ENCODE measurements at places on chromosomes 12 and 14. TPM values are rescaled to one million over a fixed set of nuclear protein-coding genes. Genes with fewer than 3 reads are reported as not detected.

- peaks cover 31% of the 10 kb centered on the region for H3K4me1 ChIP-seq
- peak overlapping the region; percentile 97 for H3K27ac ChIP-seq
- H3K27me3 ChIP-seq, result no peaks in the 10 kb centered on the region
- peak overlapping the region; percentile 97 for H3K4me3 ChIP-seq
- no peak for DNase-seq
Observed at GRCh38 chr14:23556700-23557440, 799 bp downstream of the THTPA start.

GRCh38 chr12:71664411-71665089 lies 449 bp downstream of the THAP2 start:
- no peak for DNase-seq
- peaks cover 28% of the 10 kb centered on the region for H3K36me3 ChIP-seq
- peak overlapping the region; percentile 97 for H3K4me3 ChIP-seq
- peak overlapping the region; percentile 99 for H3K27ac ChIP-seq

NR4A1 gene
- total RNA-seq, result 52.7 TPM

SETD3 gene
- 61.7 TPM for total RNA-seq

OTOGL gene
- 0.21 TPM for total RNA-seq

GRCh38 chr14:94373708-94374107 lies 14.7 kb downstream of the SERPINA1 start:
- no peak overlapping the region for H3K27ac ChIP-seq
- H3K27me3 ChIP-seq, result peaks cover 5% of the 10 kb centered on the region
- no peak overlapping the region for H3K4me3 ChIP-seq

DGKA gene
- total RNA-seq, result 379 TPM

- H3K27me3 ChIP-seq, result peaks cover 2% of the 10 kb centered on the region
- no peaks in the 10 kb centered on the region for H3K36me3 ChIP-seq
- no peak overlapping the region for H3K27ac ChIP-seq
- DNase-seq, result no peak
- H3K4me3 ChIP-seq, result no peak overlapping the region
Observed at GRCh38 chr12:69653703-69654102, 43.0 kb upstream of the LRRC10 start.

- H3K27ac ChIP-seq, result no peak overlapping the region
- H3K36me3 ChIP-seq, result no peaks in the 10 kb centered on the region
- no peaks in the 10 kb centered on the region for H3K27me3 ChIP-seq
- no peak overlapping the region for H3K4me3 ChIP-seq
- H3K4me1 ChIP-seq, result no peaks in the 10 kb centered on the region
- no peak for DNase-seq
Observed at GRCh38 chr12:59067083-59067482, 146.8 kb upstream of the LRIG3 start.

- no peaks in the 10 kb centered on the region for H3K36me3 ChIP-seq
- no peak overlapping the region for H3K4me3 ChIP-seq
- DNase-seq, result no peak
- H3K27ac ChIP-seq, result peak overlapping the region; percentile 10
- H3K4me1 ChIP-seq, result peaks cover 20% of the 10 kb centered on the region
Observed at GRCh38 chr12:54032086-54032619, 697 bp upstream of the HOXC5 start.

DNA sequence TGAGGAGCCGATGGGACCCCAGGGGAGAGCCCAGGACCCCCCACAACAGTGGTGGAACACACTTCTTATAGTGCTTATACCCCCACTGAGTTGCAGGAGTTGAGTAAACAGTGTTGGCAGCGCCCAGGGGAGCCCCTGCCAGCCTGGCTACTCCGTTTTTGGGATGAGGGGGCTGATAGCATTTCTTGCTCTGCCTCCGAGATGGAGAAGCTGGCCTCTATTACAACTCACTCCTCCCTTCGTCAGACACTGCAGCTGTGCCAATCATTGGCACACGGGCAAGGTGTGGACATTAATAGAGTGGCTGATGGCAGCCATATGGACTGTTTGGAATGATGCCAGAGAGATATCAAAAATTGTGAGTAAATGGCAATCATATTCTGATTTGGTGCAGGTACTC lies 94.9 kb upstream of the TMPO start:
- H3K27ac ChIP-seq, result no peak overlapping the region
- peaks cover 6% of the 10 kb centered on the region for H3K4me1 ChIP-seq
- H3K4me3 ChIP-seq, result no peak overlapping the region
- peaks cover 10% of the 10 kb centered on the region for H3K27me3 ChIP-seq
- DNase-seq, result no peak
